Prostate gland (tissue), 2 donors: ENCODE measurements at places on chromosomes 2 and 18. TPM values are rescaled to one million over a fixed set of nuclear protein-coding genes. Genes with fewer than 3 reads are reported as not detected.
A peak's percentile ranks its signal among the peaks of the same experiment; 100 is the strongest.

Gene LIMS4
- total RNA-seq: 10.8 TPM

Gene TMEM247
- 2.6 TPM for total RNA-seq

Gene ANKRD30BL
- total RNA-seq: 3.0 TPM

- peak; percentile 72 for DNase-seq
Observed at GRCh38 chr2:100067784-100068183, 74.6 kb downstream of the AFF3 start.

GRCh38 chr2:178284613-178285286 is 90.4 kb downstream of the OSBPL6 start:
- no peak for DNase-seq

- no peak for DNase-seq
Observed at GRCh38 chr2:221629468-221629867, 57.4 kb upstream of the EPHA4 start.

DNA sequence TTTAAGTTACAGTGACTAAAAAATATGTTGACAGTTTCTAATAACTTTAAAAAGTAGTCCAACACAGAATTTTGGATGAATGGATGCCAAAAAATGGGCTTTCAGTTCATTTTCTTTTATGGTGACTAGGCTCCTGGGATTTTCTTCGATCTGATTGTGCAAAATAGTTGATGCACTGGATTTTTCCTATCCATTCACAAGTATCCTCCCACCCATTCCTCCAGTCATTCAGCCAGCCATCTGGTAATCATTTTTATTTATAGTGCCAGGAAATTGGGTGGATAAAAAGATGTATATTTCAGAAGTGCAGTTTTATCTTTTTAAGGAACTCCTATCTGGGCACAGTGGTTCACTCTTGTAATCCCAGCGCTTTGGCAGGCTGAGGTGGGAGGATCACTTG is 175.1 kb downstream of the PTPRM start:
- no peak for DNase-seq

DNA sequence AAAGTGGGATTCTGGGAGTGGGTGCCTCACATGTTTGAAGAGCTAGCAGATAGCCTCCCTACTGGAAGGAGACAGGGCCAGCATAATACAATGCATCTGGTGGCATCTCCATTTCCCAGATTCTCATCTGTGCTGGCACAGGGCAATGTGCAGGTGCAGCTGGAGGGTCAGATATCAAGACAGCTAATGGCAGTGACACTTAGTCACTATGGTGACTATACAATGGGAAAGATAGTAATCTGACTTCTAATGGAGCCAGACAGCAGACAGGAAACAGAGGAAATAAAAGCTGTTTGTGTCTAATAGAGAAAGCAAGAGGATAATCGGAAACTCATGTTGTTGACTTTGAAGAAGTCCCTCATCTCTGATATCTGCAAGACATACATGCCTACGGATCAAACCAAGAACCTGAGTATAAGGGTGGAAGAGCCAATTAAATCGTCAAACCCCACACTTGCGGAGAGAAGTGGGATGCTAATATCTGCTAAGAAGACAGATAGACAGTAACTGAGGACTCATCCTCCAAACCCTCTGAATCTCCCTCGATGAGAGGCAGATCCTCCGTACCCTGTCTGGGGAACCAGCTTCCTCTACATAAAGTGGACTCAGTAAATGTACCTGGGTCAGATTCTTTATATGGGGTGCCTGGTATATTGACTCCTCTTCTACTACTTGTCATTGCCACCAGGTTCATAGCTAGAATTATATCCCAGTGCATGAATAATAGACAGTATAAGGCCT is 692.7 kb downstream of the SOCS6 start:
- no peak for DNase-seq

DNA sequence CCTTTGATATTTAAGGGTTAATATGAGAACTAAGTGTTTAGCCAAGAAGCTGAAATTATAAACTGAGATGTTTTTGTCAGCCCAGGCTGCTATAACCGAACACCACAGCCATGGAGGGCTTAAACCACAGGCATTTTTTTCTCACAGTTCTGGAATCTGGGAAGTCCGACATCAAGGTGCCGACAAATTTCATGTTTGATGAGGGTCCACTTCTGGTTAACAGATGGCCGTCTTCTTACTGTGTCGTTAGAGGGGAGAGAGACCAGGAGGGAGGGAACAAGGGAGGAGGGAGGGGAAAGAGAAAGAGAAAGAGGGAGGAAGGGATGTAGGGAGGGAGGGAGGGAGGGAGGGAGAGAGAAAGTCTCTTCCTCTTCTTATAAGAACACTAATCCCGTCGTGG is 6.5 kb upstream of the CNDP2 start:
- DNase-seq: no peak

Gene ANKRD23
- total RNA-seq: 11.4 TPM

DNA sequence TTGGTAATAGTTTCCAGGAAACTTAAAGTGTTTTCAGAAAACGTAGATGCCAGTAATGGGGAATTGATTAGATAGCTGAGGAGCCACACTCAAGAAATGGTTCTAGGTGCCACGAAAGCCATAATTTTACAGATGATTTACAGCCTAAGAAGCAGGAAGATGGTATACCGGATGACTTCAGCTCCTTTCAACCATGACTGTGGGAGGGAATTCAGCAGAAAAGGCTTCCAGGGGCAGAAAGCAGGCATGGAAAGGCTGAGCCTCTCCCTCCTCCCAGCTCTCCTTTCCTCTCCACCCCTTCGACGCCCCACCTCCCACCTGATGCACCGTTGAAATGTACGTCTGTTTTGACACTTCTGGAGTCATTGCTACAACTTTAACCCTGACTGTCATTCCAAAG is 68.6 kb upstream of the SMIM21 start:
- DNase-seq: no peak

Gene B3GNT7
- total RNA-seq: 2.1 TPM
